ENCODE measurements at places on chromosomes 12 and 14.

DNA sequence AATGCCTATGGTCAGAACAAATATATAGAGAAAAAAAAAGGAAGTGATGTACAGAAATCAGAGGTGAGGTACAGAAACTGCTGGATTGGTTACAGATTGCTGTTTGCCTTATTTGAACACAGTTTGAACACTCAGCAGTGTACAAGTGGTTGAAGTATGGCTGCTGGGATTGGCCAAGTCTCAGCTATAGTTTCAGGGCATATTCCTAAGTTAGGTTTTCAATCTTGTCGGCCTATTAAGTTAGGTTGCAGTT, 146.4 kb downstream of the LLPH start:
- no peak for DNase-seq

- DNase-seq, result no peak
Observed at GRCh38 chr12:88067301-88067700, 38.1 kb upstream of the C12orf50 start.

DNA sequence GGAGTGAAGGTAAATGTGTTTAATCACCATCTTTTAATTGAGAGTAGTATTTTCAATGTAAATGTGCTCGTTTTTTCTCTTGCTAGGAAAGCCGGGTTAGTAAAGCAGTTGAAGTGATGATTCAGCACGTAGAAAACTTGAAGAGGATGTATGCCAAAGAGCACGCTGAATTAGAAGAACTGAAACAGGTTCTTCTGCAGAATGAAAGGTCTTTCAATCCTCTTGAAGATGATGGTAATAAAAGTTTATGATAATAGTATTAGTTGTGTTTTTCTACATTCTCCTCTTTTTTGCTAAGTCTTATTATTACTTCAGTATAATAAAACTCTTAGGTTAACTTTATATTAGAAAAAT, 93.9 kb downstream of the DNAI7 start:
- no peak for DNase-seq

GRCh38 chr14:55927028-55927427, 191.2 kb upstream of the PELI2 start:
- DNase-seq, result no peak

DNA sequence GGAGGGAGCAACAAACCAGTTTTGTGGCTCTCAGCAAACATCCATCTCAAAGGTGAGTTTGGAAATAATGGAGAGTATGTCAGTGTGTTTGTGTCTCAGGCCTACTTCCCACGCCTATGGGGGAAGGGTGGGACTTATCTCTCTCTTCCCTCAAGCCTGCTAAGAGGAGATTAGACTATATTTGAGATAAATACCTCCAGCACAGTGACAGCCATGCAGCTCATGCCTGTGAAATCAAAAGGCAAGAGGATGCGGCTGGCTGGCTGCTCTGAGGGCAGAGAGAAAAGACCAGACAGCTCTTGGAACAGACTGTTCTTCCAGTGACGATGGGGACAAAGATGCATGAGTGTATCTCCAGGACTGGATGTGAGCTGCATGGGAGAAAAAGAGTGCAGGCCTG, 14.7 kb upstream of the POC1B start:
- no peak for DNase-seq

DNA sequence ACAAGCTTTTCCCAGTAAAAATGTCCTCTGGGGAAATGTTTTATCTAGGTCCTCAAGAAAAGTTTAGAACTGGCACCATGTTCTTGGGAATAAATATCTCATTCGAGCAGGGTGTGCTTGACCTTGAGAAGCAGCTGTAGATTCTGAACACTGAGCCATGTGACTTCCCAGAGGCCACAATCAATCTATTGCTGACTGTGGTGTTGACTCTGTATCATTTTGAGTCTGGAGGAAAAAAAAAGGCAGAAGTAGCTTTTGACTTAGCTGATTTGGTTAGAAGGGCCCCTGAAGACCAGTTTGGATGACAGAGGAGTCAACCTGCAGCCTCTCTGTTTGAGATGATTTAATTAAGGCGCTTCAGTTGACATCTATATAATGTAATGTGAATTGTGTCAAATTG, 592.4 kb upstream of the SEL1L start:
- no peak for DNase-seq

DNA sequence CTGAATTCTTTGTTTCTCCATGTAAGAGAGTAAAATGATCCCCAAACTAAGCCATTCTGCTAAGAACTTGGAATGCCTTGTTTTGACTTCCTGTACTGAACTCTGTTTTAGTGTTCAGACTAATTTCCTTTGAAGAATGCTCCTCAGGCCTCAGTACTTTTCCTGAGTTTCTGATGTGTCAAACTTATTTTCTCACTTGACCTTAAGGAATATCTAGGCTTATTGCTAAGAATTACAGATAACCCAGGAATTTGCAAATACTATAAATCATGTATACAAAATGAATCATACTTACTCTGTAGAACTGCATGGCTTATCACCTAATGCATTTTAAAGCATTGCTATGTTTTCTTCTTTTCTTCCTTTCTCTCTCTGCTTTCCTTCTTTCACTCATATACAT, 93.1 kb upstream of the PKP2 start:
- DNase-seq, result no peak

All from NCI-H1092 treated with DMSO at 0.1 percent for 48 hours (cell line).